Umbilical cord (tissue), 2 donors: ENCODE measurements at places on chromosomes 3 and 15. TPM values are rescaled to one million over a fixed set of nuclear protein-coding genes. Genes with fewer than 3 reads are reported as not detected.

Gene ADAMTS17
- 8.2 TPM for total RNA-seq

Gene SLC9C1
- 4.1 TPM for total RNA-seq

Gene CCR9
- total RNA-seq, result 0.48 TPM

Gene ADIPOQ
- total RNA-seq, result 3.9 TPM

Gene SCAANT1
- total RNA-seq, result not detected

Gene OXTR
- total RNA-seq, result 57.5 TPM

Gene CHRFAM7A
- total RNA-seq, result 0.48 TPM

Gene GPR27
- total RNA-seq, result 1.2 TPM

Gene GATM
- total RNA-seq, result 251 TPM

Gene MCF2L2
- 7.2 TPM for total RNA-seq

Gene RBP2
- not detected for total RNA-seq

Gene SST
- not detected for total RNA-seq

GRCh38 chr3:58794750-58795149, 128.2 kb upstream of the FAM3D start:
- DNase-seq, result no peak

DNA sequence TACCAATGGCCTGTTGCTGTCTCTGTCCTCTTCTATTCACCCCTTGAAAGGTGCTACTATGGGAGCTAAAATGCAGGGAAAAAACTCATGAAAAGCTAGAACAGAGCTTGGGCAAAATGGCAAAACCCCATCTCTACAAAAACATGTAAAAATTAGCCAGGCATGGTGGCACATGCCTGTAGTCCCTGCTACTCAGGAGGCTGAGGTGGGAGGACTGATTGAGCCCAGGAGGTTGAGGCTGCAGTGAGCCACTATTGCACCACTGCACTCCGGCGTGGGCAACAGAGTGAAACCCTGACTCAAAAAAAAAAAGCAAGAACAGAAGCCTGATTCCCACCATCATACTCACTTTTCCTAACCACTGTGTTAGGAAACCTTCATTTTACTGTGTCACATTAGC, 1.9 kb downstream of the MAP4 start:
- DNase-seq, result no peak

- no peak for DNase-seq
Observed at GRCh38 chr3:127825756-127826155, 3.4 kb upstream of the MGLL start.

DNA sequence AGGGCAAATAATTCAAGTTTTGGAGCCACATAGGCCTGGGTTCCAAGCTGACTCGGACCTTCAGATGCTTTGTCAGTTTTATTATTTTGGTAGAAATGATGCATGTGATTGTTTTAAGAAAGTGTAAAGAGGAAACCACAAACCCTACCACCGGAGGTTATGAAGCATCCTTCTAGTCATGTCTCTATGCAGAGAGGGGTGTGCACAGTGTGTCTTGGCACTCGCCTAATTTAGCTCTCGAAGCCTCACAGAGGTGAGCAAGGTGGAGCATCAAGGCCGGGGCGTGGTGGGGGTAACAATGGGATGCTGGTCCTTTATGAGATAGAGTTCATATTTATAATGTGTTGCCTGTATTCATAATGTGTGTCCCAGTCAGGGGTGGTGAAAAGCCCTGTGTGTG, 63.7 kb upstream of the SMAD6 start:
- DNase-seq, result no peak

GRCh38 chr15:35014241-35014640, 26.2 kb upstream of the ZNF770 start:
- no peak for DNase-seq

DNA sequence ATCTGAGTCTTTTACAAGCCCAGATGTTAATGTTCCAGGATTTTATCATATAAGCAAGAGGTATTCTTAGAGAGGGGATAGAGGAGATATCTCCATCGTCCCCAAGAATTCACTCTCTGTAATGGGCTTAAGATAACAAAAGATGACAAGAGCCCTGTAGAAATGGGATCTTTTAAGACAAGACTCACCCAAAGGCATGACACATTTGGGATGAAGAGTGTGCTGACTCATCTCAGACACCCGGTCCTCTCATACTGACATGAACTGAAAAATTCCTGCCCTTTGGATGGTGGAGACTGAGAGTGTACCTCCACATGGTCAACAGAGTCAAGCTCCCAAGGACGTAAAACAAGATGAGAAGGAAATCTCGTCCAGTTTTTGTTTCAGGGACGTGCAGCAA, 11.0 kb downstream of the LEKR1 start:
- DNase-seq, result peak; percentile 68

- no peak for DNase-seq
Observed at GRCh38 chr3:187550446-187550845, 119.7 kb downstream of the SST start.

GRCh38 chr15:69677403-69677802, 224.8 kb downstream of the RPLP1 start:
- DNase-seq, result peak; percentile 13

DNA sequence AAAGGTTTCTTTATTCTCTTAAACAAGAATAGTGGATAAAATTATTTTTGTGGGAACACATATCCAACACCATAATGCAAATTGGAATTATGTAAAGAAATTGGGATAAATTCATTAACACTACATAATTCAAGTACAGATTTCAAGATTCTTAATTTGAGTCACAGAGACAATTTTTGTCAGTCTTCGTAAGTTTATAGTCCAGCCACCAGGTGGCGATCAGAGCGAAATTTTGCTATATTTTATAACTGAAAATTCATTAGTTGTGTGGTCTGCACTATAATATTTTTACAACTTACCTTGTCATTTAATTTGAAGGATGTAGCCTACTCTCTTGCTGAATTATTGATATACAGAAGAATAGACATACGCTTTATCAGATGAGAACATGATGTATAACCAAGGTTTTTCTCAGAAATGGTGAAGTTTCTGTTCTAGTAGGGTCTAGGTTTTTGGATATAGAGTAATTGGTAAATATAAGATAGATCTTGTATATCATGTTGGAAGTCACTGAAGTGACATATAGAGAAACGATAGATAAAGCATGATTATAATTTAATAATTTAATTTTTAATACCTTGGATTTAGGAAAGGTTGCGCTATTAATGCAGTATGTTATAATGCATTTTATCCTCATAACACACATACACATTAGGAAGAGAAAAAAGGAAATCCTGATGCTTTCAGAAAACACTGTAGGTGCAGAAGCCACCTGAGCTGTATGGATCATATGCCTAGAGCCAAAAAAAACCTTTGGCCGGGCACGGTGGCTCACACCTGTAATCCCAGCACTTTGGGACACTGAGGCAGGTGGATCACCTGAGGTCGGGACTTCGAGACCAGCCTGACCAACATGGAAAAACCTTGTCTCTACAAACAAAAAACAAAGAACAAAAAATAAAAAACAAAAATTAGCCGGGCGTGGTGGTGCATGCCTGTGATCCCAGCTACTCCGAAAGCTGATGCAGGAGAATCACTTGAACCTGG, 31.7 kb downstream of the PLSCR4 start:
- DNase-seq, result peak; percentile 42

GRCh38 chr3:35639254-35640186, at the start of gene ARPP21:
TSS of gene ARPP21 (plus strand) at chr3:35639525. CDS start at chr3:35681752, 42,227 bp downstream.
- peak; percentile 17 for DNase-seq

GRCh38 chr3:40079203-40079846, 230.2 kb upstream of the EIF1B start:
- DNase-seq, result peak; percentile 23

- no peak for DNase-seq
Observed at GRCh38 chr3:102205647-102206046, 229.2 kb upstream of the ZPLD1 start.

DNA sequence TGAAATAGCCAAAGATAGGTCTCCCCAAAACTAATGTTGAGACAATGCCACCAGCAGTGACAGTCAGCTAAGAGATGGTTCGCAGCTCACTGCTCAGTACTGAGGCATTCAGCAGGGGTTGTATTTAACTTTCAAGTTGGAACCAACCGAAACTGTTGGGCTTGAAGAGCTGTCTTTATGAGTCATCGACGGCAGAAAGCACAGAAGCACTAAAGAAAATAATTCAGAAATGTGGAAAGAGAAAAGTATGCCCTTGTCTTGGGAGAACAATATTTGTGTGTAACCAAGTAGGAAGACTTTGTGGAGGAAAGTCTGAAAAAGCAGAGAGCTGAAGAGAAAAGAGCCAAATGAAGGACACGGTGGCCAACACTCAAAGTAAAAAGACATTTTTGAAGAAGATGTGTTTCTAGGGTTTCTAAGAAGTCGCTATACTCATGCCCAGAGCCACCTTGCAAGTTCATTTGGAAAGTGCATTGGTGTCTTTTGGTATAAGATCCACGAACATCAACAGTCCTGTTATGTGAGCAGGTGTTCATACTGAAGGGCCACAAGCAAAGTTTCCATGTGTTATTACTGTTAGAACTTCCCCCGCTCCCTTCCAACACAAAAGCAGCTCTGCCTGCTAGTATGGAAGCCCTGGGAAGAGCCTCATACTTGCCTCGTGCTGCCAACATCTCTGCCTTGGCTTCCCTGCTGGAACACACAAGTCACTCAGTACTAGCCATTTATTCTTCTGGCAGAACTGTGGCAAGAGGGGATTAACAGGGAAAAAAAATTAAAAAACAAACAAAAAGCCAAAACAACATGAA, 4.1 kb upstream of the RARB start:
- DNase-seq, result peak; percentile 83

DNA sequence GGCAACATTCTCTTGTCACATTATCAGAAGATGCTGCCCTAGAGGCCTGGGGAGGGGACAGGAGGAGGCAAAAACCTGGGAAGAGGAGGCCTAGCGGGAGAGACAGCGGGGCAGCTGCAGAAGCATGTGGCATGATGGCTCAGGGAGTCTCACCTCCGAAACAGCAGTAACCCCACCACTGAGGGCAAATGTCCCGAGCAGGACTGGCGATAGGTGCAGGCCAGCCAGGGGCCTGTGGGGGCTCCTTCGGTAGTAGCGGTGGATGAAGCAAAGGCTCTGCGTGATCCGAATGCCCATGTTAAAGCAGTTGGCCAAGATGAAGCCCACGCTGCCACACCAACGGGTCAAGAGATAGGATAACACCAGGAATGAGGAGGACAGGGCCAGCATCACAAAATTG, 38.0 kb downstream of the RFT1 start:
- DNase-seq, result no peak

DNA sequence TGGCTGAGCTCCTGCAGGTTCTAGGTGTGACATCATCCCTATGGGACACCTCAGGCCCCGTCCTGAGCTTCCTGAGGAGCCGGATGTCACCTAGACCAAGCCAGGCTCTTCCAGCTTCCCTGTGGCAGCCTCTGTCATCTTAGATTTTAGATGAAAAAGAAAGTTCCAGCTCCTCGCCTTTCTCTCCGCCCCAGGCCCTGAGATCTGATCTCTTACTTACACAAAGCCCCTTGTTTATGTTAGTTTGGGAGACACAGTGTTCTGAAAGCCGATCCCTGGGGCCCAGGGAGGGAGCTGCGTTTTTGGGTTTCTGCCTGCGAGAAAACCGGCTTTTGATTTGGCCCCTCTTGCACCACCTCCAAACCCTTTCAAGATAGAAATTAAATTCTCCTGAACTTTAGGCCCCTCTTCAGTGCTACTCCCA, 40.2 kb upstream of the FAM107A start:
- DNase-seq, result peak; percentile 71

DNA sequence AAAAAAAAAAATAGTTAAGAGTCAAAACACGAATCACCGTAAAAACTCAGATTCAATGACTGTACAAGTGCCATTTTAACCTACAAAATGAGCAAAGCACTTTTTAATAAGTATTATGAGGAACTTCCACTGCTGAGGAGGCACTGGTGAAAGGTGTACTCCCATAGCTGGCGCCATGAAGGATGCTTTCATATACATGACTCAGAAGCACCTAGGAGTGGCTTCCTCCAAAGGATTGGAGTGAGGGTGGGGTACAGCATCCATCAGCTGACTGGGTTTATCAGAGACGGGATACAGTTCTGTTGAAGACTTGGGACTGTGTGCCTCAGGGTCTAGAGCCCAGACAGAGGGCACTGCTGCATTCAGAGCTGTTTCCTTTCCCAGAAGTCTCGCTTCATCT, 60.9 kb upstream of the MEX3B start:
- no peak for DNase-seq

GRCh38 chr3:189229196-189229828, 57.5 kb downstream of the TPRG1 start:
- peak; percentile 1 for DNase-seq

GRCh38 chr3:31173118-31173718, 278.8 kb upstream of the GADL1 start:
- DNase-seq, result no peak

GRCh38 chr15:23606226-23606625, 40.8 kb downstream of the MKRN3 start:
- DNase-seq, result no peak

- no peak for DNase-seq
Observed at GRCh38 chr3:25854214-25854613, 64.3 kb downstream of the OXSM start.

GRCh38 chr15:77497942-77498361, 77.3 kb downstream of the HMG20A start:
- peak; percentile 92 for DNase-seq

GRCh38 chr15:96514607-96515285, 184.2 kb downstream of the NR2F2 start:
- peak; percentile 1 for DNase-seq

DNA sequence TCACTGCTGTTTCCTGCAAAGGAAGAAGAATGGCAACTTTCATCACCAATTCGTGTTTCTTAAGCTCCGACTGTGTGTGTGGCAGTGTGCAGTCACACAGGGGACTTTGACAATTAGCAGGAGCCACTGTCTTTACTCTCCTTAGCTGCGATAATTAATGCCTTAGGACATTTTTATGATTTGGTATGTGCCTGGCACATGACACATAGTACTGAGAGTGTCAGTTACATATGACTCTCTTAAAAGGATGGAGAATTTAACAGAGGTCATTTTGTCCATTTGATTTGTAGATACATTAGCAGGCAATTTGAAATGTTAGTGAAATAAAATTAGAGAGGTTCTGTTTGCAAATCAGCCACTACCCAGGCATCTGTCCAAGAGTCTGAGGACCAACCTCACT, 128.9 kb upstream of the VEPH1 start:
- DNase-seq, result no peak

- DNase-seq, result peak; percentile 97
Observed at GRCh38 chr3:9399746-9400145, 2.3 kb downstream of the SETD5 start.

DNA sequence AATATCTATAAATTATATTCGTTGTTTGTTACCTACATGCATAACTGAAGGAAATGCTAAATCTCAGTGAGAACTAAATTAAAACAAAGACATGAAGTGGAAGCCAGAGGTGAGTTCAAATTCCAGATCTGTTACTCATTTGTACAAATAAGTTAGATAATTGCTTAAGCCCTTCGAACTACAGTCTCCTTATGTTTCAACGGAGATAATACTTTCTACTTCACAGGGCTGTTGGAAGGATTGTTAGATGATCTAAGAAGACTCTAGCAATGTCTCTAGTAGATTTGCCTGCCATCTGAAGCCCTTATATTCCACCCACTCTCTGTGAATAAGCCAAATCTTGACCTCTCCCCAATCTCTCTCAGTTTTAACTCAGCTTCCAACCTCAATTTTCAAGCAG, 125.8 kb downstream of the P2RY1 start:
- no peak for DNase-seq
